Mesenchymal stem cell (in vitro differentiated cells and primary cell): ENCODE measurements at places on chromosomes 12 and 14.

GRCh38 chr14:49497725-49498348 is 88.3 kb downstream of the RPS29 start:
- DNase-seq = peak; percentile 70

GRCh38 chr14:86796221-86797074 is 1196.5 kb downstream of the GALC start:
- peak; percentile 65 for DNase-seq

DNA sequence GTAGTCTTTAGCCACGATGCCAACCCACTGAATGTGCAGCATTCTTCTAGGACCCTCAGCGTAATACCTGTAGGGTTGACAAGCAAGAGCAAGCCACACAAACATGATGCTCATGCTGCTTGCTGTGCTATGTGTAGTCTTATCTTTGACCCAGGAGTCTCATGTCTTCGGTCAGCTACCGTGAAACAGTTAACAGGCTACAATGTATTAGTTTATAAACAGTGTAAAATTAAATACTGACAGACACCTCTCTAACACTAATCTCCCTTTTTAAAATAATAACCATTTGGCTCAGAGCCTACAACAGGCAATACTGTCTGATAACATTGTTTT is 1.9 kb downstream of the EAPP start:
- no peak for DNase-seq

- DNase-seq = no peak
Measured at GRCh38 chr12:1644534-1645438, 15.8 kb downstream of the WNT5B start.

GRCh38 chr12:9700606-9700956 is 31.1 kb downstream of the CLEC2D start:
- DNase-seq = no peak

DNA sequence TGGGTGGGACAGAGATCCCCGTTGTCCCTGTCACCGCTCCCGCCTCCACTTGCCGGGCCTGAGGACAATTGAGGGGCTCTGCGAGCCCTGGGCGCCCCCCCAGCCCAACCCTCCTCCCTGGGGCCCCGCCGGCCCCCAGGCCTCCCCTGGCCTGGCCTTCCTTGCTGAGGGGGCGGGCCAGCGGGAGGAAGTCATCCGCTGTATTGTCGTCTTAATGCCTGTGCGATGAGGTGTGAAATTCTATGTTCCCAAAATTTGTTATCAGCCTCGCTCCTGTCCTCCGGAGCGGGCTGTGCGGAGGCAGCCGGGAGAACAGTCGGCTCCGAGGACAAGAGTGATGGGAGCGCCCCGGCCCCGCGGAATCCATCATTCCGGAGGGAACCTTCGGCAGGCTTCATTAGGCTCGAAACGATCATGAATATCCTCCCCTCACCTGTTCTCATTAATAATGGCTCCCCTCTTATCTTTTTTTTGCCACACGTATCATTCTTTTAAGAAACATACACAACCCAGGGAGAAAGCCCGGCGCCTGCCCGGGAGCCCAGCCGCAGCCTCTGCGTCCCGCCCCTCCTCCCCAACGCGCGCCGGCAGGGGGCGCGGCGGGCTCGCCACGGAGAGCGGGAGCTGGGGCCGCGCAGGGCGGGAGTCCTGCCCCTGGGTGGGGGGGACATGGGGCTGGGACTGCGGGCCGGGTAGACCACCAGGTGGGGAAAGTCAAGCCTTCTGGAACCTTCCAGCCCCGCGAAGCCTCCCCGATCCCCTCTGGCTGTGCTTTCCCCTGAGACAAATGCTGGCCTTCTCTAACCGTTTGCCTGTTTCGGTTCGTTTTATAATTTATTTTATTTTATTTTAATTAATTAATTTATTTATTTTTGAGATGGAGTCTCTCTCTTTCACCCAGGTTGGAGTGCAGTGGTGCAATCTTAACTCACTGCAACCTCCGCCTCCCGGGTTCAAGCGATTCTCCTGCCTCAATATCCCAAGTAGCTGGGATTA is 17.1 kb upstream of the DLK1 start:
- DNase-seq = peak; percentile 53

DNA sequence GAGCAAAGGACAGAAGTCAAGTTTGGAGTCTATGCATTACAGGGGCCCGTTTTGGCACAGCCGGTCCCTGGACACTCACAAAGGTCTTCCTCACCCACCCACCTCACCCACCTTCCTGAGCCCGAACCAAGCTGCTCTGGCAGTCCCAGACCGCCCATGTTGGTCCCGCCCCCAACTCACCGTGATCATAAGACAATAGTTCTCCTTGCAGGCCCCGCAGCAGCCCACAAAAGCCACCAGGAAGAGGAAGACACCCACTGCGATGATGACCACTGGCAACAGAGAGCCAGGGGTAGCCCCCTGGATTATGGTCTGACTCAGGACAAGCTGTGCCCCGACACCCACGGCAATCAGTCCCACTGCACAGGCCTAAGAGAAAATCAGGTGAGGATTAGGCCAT is 1.8 kb downstream of the CD63 start:
- no peak for DNase-seq

GRCh38 chr12:25424211-25424731 is 128.8 kb downstream of the LMNTD1 start:
- no peak for DNase-seq

GRCh38 chr14:30648471-30648870 is 26.4 kb downstream of the SCFD1 start:
- DNase-seq = no peak

DNA sequence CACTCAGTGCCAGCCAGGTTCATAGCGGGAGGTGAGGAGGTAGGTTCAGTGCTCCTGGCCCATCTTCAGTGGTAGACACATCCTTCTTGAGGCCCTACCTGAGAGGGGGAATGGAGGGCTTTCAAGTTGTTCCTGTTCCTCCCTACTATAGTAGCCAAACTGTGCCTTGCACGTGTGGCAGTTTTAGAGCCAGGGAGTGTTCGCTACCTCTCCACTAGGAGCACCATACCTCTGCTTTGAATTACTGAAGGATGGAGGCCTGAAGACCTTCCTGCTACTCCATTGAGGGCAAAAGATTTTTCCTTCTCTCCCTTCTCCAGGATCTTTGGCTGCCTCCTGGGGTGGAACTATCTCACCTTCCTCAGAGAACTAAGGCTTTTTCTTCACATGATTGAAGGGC is 5.9 kb upstream of the ALG10 start:
- no peak for DNase-seq

GRCh38 chr14:104099096-104100041 is 13.9 kb downstream of the ASPG start:
- DNase-seq = no peak

GRCh38 chr12:15151161-15152091 is 69.8 kb downstream of the RERG start:
- DNase-seq = peak; percentile 46

GRCh38 chr14:66140213-66140918 is 345.8 kb upstream of the CCDC196 start:
- DNase-seq = no peak

DNA sequence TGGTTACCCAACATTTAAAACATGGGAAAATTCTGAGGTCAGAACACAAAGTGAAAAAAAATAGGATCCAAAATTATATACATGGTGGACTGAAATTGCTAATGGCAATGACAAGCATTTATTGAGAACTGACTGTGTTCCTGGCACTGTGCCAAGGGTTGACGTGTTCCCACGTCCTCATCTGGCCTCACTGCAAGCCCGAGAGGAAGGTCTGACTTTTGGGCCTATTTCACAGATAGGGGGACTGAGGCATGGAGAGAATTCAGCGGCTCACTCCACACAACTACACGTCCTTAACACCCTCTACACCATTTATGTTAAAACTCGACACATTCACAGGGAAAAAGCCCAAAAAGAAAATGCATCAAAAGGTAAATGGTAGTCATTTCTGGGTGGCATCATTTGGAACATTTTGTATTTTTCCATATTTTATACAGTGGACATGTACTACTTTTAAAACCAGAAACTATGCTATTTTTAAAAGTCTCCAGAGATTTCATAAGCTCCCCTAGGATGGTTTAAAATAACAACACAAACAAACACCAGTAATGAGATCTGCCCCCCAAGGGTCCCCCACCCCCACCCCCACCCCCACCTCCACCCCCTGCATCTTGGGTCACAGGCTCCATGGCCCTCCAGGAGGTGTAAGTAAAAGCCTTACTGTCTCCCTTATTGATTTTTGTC is 27.7 kb downstream of the CLMN start:
- peak; percentile 43 for DNase-seq

DNA sequence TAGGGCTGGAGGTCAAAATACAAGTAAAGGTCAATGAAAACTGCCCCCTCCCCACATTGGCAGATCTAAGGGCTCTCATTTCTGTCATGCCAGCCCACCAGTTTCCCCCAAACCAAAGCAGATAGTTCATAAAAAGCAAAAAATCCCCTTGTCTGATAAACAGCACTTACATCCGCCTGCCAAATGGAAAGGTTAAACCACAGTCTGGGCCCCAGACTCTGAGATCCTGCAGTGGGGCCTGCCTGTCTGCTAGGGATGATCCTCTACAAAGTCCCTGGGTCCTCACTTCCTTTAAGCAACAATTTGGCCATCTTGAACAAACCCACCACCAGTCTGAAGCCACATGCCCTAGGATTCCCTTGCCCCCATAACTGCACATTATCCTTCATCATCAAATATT is 9.7 kb upstream of the RPS26 start:
- DNase-seq = no peak

GRCh38 chr12:96766232-96766631 is 140.8 kb upstream of the NEDD1 start:
- no peak for DNase-seq

GRCh38 chr12:7638064-7638759 is 27.5 kb downstream of the APOBEC1 start:
- no peak for DNase-seq

DNA sequence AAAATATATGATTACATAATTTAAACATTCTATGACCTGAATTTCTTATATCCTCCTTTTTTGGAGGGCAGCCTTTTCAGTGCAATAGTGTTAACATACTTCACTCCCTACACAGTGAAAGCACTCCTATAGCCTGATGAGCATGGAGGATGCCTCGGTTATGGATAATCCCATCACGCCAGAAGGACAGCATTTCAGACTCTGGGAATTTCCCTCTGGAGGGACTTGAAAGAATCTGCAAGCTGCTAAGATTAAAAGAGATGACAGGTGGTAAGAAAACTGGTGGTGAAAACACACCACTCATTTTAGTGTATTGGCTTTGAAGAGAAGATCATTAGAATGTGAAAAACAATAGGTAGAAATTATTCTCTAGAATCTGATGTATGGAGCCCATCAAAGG is 99.3 kb upstream of the LMNTD1 start:
- no peak for DNase-seq

DNA sequence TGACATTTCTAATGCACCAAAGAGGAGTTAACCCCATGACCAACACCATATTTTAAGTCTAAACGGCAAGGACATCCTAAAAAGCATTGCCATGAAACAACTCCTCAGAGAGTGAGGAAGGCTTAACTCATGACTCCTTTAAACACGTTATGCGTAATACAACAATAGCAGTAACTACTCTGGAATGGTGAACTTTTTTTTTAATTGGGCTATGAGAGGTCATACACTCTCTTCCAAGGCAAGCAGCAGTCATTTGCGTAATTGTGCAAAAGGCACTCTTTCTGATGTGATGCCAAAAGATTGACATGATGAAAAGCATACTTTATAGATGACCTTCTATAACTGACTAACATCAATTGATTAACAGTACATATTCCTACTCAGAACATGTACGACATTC is 39.4 kb downstream of the RHOJ start:
- no peak for DNase-seq

DNA sequence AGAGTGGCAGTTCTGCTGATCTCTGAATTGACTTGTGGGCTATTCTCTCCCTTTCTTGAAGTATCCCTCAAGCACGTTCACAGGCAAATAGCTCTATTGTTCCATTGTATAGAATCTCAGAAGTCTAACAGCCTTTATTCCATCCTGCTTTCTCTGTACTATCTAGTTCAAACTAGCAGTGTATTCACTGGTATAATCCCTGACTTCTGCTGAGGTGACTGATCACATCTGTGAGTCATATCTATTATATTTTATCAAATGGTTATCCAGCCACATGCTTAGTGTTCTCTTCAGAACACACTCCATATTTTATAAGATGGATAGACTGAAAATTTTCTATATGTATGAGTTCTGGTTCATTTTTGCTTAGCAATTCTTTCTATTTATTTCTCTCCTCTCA is 866.1 kb downstream of the C12orf50 start:
- DNase-seq = no peak

GRCh38 chr14:64612971-64613666 is 63.4 kb downstream of the PPP1R36 start:
- no peak for DNase-seq

DNA sequence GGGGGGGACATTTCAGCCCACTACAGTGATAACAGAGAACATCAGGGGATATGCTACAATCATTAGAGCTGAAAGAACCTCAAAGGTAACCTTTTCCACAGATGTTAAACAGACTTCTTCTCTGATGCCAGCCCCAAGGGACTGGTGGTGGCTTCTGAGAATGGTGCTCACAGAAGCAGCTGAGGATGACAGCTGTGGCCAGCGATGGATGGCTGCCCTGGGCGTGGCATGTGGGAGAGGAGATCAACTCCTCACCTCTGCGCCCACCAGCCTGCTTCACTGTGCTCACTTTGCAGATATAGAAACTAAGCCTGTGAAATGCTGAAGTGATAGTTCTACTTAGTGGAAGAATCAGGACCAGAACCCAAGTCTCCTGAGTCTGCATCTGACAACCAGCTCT is 33.0 kb downstream of the FOXN3 start:
- DNase-seq = no peak

GRCh38 chr12:69627501-69627900 is 16.8 kb upstream of the LRRC10 start:
- no peak for DNase-seq

GRCh38 chr12:31950088-31950487 is 9.1 kb upstream of the RESF1 start:
- no peak for DNase-seq

DNA sequence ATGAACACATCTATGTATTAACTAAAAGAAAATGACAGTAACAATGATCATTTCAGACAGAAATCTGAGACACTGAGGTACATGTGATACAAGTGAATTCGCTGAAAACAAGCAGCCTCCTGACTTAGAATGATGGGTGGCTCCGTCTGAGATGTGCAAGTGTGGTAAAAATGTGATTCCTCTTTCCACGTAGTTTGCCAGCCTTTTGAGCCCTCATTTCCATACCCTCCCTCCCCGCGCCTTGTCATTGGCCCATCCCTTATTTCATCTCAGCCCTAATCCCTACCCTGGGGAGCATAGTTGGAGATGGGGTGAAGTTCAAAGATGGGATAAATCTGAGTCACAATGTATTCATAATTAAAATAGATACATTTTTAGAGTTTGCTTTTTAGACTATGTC is 107.8 kb downstream of the BMP4 start:
- no peak for DNase-seq
